Endothelial cell of coronary artery (primary cell): ENCODE measurements at places on chromosomes 16 and 17. TPM values are rescaled to one million over a fixed set of nuclear protein-coding genes. Genes with fewer than 3 reads are reported as not detected.

SLFN12L gene
- total RNA-seq, result 0.09 TPM in 1 of 2 replicates, not detected in the other

TBC1D3B gene
- total RNA-seq, result 1.4 and 1.5 TPM in 2 replicates

SMIM22 gene
- total RNA-seq, result not detected in 2 replicates

ARMC5 gene
- total RNA-seq, result 13.6 and 14.2 TPM in 2 replicates

KREMEN2 gene
- total RNA-seq, result not detected in 2 replicates

ZNF207 gene
- 90.1 and 97.0 TPM in 2 replicates for total RNA-seq
